Thymus (tissue), 14 donors: ENCODE measurements at places on chromosomes 5 and 9.

DNA sequence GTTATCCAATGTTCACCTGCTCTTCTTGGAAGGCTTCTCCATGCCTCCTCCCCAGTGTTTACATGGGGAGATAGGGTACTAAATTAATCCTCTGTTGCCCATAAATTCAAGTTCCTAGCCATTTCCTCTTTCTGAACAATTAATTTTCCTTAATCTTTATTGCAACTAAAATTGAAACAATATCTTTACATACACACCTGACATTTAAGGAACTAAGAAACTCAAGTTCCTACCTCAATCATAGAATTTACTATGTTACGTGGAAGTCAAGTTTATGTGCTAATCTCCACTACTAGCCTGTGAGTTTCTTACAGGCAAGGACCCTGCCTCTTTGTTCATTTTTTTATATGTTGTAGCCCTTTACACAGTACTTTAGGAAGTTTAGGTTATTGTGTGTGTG, 10.1 kb upstream of the ADRB2 start:
- no peak overlapping the region for H3K4me3 ChIP-seq
- no peaks in the 10 kb centered on the region for H3K4me1 ChIP-seq
- H3K27me3 ChIP-seq, result no peaks in the 10 kb centered on the region
- no peak overlapping the region for H3K27ac ChIP-seq
- no peak for DNase-seq

DNA sequence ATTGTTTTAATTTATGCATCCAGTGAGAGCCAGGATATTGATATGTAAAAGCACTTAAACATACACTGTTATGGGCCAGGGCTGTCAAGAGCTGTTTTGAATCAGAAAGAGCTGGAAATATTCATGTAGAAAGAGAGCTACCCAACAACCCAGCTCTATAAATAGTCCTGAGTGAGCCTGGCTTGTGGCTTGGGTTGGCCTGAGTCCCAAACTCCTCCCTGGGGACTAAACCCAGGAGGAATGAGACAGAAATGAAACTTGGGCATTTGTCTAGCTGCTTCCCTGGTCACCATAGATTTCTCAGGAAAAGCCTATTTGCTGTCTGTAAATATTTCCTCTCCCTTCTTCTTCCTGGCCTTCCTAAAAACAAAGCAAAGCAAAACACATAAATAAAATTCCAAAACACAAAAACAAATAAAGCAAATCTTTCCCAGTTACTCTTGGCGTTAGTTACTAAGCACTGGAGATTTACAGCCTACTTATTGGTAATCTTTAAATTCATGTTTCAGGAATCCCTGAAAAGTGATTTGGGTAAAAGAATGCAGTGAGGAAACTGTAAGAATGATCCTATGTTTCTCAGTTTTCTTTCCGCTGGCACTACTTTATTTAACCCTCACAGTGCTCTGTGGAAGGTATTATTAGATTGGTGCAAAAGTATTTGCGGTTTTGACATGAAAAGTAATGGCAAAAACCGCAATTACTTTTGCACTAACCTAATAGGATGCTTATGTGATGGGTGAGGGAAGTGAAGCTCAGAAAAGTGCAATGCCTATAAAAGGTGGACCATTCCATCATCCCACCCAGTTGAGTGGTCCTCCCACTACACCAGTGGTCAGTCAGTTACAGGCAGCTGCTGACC, 111.8 kb downstream of the CARTPT start:
- no peaks in the 10 kb centered on the region for H3K4me1 ChIP-seq
- H3K4me3 ChIP-seq, result no peak overlapping the region
- no peaks in the 10 kb centered on the region for H3K36me3 ChIP-seq
- no peaks in the 10 kb centered on the region for H3K27me3 ChIP-seq

DNA sequence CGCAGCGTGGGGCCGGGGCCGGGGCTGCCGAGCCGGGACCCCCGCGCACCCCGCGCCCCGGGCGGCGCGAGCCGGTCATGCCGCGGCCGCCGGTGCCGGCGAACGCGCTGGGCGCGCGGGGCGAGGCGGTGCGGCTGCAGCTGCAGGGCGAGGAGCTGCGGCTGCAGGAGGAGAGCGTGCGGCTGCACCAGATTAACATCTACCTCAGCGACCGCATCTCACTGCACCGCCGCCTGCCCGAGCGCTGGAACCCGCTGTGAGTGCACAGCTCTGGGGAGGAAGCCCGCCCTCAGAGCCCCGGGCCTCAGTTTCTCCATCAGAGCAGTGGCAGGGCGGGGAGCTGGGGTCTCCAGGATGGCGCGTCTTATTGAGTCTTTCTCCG, 335 bp downstream of the GALNT12 start:
- H3K27me3 ChIP-seq, result peaks cover 35% of the 10 kb centered on the region
- no peaks in the 10 kb centered on the region for H3K36me3 ChIP-seq
- peaks cover 13% of the 10 kb centered on the region for H3K4me1 ChIP-seq

DNA sequence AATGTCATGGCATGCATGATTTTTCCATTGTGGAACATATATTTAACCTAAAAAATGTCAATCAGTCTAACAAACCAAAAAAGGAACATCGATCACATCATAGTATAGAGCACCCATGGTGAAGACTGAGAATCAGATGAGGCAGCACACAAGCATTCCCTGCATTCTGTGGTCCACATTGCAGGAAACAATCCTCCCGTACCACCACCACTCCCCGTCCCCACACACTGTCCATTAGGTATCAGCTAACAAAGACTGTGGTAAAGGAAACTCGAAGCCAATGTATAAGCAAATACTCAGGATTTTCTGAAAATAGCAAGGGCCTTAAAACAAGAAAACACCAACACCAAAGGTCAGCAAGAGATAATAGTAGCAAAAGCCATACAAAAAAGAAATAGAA, 1104.4 kb upstream of the SEMA6A start:
- H3K27ac ChIP-seq, result no peak overlapping the region
- no peak for DNase-seq
- H3K36me3 ChIP-seq, result no peaks in the 10 kb centered on the region
- no peaks in the 10 kb centered on the region for H3K4me1 ChIP-seq
- no peak overlapping the region for H3K4me3 ChIP-seq

DNA sequence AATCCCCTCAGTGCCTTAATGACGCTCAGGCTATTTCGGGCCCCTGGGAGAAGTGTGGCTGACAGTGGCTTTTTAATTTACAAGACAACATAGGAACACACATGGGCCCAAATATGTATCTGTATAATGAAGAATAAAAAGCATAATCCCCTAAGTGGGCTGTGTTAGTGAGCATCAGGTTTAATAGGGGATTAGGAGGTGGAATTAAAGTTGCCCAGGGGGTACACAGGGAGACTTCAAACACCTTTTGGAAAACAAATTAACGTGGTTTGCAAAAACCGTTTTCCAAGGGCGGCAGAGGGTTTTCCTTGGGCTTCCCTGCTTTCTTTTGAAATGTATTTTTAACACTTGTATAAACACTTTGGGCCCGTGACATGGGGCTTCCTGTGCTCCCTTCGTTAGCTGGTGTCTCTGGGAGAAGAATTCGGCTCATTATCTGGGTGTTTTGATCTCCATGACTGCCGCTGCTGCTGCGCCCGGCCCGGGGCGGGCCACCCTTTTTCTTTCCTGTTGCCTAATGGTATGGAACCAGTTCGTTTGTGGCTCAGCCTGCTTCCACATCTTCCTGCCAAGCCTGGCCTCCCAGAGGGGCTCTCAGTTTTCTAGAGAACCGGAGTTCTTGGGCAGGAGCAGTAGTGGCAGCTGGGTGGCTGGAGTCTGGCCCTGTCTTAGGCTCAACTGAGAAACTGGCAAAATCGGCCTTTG, 173.0 kb downstream of the MACROH2A1 start:
- no peaks in the 10 kb centered on the region for H3K36me3 ChIP-seq
- H3K4me3 ChIP-seq, result no peak overlapping the region

GRCh38 chr5:176673651-176674583, 26.6 kb downstream of the TSPAN17 start:
- peaks cover 3% of the 10 kb centered on the region for H3K27me3 ChIP-seq
- no peaks in the 10 kb centered on the region for H3K36me3 ChIP-seq
- no peak for DNase-seq
- no peak overlapping the region for H3K27ac ChIP-seq
- H3K4me3 ChIP-seq, result no peak overlapping the region
- H3K4me1 ChIP-seq, result no peaks in the 10 kb centered on the region

GRCh38 chr9:132172185-132172584, 10.3 kb downstream of the NTNG2 start:
- no peak overlapping the region for H3K27ac ChIP-seq
- no peaks in the 10 kb centered on the region for H3K36me3 ChIP-seq
- no peaks in the 10 kb centered on the region for H3K27me3 ChIP-seq
- H3K4me1 ChIP-seq, result no peaks in the 10 kb centered on the region

- H3K27me3 ChIP-seq, result no peaks in the 10 kb centered on the region
- no peak overlapping the region for H3K27ac ChIP-seq
- DNase-seq, result no peak
- no peak overlapping the region for H3K4me3 ChIP-seq
Measured at GRCh38 chr5:3180636-3181035, 415.0 kb upstream of the IRX1 start.

DNA sequence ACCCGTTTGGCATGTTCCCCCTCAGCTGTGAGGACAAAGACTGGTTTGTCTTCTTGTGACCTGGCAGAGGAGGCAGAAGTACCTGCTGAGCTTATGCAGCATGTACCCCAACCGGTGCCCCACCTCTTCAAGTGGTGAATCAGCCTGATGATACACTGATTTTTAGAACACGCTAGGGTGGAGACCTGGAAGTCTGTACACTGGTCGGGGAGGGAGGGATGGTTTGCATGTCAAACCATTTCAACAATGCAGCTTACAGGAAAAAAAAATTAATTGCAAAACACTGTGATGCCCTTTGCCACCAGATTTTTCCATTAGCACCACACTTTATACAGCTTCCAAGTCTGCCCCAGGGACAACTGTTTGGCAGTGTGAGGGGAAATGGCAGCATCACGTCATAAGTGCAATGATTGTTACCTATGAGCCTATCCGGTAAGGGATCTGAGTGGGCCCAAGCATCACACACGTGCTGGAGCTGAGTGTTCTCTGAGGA, 155.1 kb upstream of the DMRT1 start:
- DNase-seq, result no peak
- no peak overlapping the region for H3K4me3 ChIP-seq
- H3K4me1 ChIP-seq, result no peaks in the 10 kb centered on the region
- H3K27ac ChIP-seq, result peak overlapping the region; percentile 13

- no peaks in the 10 kb centered on the region for H3K36me3 ChIP-seq
- DNase-seq, result no peak
- no peak overlapping the region for H3K4me3 ChIP-seq
- no peaks in the 10 kb centered on the region for H3K4me1 ChIP-seq
- no peak overlapping the region for H3K27ac ChIP-seq
Measured at GRCh38 chr5:36751886-36752285, 124.7 kb upstream of the NIPBL start.

- H3K27ac ChIP-seq, result peak within 1 kb of the TSS; percentile 93
- H3K27me3 ChIP-seq, result no peaks in the 10 kb centered on the region
- peaks cover 12% of the 10 kb centered on the region for H3K4me1 ChIP-seq
- peak within 1 kb of the TSS; percentile 92 for H3K4me3 ChIP-seq
- no peaks in the 10 kb centered on the region for H3K36me3 ChIP-seq
Measured at GRCh38 chr5:157858527-157859226, at the start of gene CLINT1. CLINT1 (minus strand) TSS chr5:157859145; CDS start chr5:157858970, 175 bp downstream.

DNA sequence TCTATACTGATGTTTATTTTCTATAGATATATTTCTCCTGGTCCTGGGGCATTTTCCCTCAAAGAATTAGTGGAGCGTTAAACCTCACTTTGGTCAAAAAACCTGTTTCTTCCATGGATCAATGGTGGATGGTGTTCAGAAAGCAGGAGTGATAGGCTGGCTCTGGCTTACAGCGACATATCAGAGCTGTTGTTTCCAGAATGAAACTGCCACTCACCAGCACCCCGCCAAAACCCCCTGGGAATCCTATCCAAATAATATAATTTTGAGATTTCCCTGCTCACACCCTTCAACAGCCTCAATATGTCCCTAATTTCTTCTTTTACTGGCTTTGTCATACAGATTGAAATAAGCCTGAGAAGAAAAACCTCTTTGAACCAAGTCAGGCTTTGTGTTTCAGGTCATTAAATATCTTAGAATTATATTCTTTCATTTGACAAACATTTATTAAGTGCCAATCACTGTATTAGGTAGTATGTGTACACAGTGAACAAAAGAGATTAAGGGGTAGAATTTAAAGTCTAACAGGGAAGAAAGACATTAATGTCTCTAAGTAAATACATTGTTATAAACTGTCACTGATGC, 144.5 kb upstream of the GPR151 start:
- no peak for DNase-seq
- H3K27ac ChIP-seq, result no peak overlapping the region
- no peaks in the 10 kb centered on the region for H3K4me1 ChIP-seq
- no peaks in the 10 kb centered on the region for H3K27me3 ChIP-seq
- no peaks in the 10 kb centered on the region for H3K36me3 ChIP-seq

- no peak overlapping the region for H3K4me3 ChIP-seq
- H3K27ac ChIP-seq, result no peak overlapping the region
- H3K27me3 ChIP-seq, result no peaks in the 10 kb centered on the region
- H3K36me3 ChIP-seq, result no peaks in the 10 kb centered on the region
Measured at GRCh38 chr5:58548068-58548467, 34.8 kb upstream of the RAB3C start.

- no peaks in the 10 kb centered on the region for H3K27me3 ChIP-seq
- H3K27ac ChIP-seq, result no peak overlapping the region
- no peak for DNase-seq
- H3K36me3 ChIP-seq, result no peaks in the 10 kb centered on the region
Measured at GRCh38 chr5:26690511-26690910, 347.9 kb downstream of the CDH9 start.

DNA sequence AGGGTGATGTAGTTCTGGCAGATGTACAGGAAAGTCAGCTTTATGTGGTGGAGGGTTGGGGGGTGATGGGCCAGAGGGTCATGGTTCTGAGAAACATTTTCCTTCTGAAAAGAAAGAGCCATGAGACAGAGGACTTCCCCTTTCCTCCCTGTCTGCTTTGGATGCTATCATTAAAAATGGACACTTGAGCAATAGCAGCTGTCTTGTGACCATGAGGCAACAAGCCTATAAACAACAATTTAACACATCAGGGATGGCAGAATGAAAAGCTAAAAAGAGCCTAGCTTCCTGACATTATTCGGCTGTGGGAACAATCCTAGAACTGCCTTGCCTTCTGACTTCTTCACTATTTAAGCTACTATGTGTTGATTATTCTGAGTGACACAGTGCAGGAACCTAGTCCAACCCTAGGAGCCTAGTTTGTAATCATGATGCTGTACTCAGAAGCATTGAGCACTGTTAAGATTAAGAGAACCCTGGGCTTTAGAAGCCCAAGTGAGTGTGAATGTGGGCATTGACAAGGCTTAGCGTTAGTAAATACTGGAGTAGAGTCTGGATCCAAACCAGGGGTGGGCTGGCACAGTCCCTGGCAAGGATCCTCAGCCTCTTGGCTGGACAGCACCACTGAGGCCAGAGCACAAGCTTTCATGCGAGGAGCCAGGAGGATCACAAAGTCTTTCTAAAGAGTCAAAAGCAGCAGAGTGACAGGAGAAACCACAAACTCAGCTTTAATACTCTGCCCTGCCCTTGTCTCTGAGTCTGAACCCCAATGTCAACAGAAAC, 178.5 kb upstream of the EGFLAM start:
- H3K27ac ChIP-seq, result no peak overlapping the region
- no peak overlapping the region for H3K4me3 ChIP-seq
- no peaks in the 10 kb centered on the region for H3K4me1 ChIP-seq
- no peak for DNase-seq
- no peaks in the 10 kb centered on the region for H3K27me3 ChIP-seq

- H3K4me3 ChIP-seq, result no peak overlapping the region
- H3K4me1 ChIP-seq, result no peaks in the 10 kb centered on the region
- no peaks in the 10 kb centered on the region for H3K27me3 ChIP-seq
- no peak overlapping the region for H3K27ac ChIP-seq
Measured at GRCh38 chr9:78884611-78885150, 587.8 kb downstream of the PSAT1 start.

GRCh38 chr5:97627272-97627671, 444.2 kb upstream of the RIOK2 start:
- DNase-seq, result no peak
- H3K27ac ChIP-seq, result no peak overlapping the region
- no peaks in the 10 kb centered on the region for H3K27me3 ChIP-seq
- H3K36me3 ChIP-seq, result no peaks in the 10 kb centered on the region
- H3K4me1 ChIP-seq, result no peaks in the 10 kb centered on the region
- no peak overlapping the region for H3K4me3 ChIP-seq
